ENCODE measurements at places on chromosomes 12 and 14.

- DNase-seq = no peak
Measured at GRCh38 chr12:2097617-2098016, 44.8 kb downstream of the CACNA1C start.

DNA sequence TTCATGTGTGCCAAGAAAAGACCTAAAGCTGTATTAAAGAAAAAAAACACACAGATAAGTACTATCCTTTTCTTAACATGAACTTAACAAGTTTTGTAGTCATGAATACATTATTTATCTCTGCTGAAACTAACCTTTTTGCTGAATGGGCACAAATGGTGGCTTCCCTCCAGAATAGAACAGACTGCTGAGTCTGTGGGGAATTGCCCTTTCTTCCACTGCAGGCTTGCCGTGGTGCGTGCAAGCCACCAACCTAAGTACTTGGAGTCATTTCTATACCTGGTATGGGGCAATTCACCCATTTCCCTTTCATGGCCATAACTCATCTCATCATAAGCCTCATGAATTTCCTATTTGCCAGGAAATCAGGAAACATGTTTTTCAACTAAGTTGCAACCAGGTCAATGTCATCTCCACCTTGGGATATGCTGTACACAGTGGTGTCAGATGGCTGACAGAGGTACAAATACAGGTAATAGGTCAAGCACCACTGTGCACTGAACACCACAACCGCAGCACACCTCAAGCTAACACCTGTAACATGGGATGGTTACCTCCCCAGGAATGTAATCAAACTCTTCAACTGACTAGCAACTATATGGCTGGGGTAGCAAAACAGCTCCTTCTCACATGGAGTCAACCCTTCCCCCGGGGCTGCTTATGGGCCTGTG lies 49.9 kb downstream of the CATSPERB start:
- DNase-seq = no peak

DNA sequence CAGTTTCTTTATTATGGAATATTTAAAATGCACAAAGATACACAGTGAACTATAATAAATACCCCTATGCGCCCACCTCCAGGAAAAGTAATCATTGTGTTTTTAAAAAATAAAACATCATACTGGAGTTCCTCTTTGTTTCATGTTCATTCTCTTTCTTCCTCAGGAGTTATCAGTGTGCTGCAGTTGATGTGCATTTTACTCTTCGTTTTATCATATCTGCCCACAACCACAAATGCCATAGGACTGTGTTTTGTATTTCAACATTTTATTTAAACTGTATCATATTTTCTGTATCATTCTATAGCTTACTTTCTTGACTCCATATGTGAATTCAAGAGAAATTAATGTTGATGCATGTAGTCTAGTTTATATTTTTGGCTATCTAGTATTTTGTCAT lies 53.9 kb downstream of the TSHR start:
- DNase-seq = no peak

- peak; percentile 28 for DNase-seq
Measured at GRCh38 chr14:72513965-72514659, 379.8 kb downstream of the DPF3 start.

- no peak for DNase-seq
Measured at GRCh38 chr14:75497191-75497590, 25.1 kb upstream of the BATF start.

DNA sequence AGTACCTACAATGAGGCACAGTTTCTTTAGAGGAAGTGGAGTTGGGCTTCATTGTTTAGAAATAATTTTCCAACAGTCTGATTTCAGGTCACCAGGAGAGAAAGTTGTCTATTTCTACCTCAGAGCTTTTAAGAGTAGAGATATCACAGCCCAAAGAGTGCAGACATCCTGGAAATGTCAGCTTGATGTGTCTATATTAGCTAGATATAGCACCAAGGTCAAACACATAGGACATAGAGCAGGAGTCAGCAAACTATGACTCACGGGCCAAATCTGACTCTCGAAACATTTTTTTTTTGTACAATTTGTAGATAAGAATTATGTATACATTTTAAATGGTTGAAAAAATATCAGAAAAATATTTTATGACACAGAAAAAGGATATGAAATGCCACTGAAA lies 53.7 kb downstream of the KCNC2 start:
- no peak for DNase-seq

GRCh38 chr12:88896958-88897357 lies 316.7 kb upstream of the KITLG start:
- no peak for DNase-seq

DNA sequence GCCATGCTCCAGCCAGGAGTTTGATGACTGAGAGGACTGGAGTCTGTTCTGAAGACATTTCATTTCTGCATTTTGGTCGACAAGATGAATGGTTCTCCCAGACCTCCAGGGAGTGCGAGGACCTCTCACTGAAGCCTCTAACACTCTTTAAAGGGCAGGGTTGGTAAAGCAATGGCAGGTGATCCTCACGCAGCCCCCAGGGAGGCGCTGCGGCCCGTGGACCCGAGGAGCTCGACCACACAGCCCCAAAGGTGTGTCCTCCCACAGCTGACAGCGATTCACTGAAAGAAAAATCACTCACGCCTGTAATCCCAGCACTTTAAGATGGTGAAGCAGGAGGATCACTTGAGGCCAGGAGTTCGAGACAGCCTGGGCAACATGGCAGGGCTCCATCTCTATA lies 183.8 kb upstream of the SFSWAP start:
- DNase-seq = no peak

- DNase-seq = no peak
Measured at GRCh38 chr14:39957987-39958386, 525.8 kb upstream of the FBXO33 start.

DNA sequence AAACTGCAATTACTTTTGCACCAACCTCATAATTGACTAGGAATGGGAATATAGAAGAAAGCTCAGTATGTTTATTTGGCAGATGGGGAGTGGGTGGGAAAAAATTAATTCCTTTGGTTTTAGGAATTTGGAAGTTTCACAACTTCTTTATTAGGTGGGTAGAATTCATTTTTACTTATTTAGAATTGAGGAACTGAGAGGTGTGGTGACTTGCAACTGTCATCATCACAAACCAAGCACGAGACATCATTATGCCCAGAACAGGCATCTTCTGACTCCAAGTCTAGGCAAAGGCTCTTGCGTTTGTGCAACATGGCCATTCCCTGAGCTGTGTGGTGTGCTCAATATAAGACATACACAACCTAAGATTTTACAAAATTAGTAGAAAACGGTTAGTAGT lies 380.0 kb downstream of the ATP23 start:
- DNase-seq = no peak

DNA sequence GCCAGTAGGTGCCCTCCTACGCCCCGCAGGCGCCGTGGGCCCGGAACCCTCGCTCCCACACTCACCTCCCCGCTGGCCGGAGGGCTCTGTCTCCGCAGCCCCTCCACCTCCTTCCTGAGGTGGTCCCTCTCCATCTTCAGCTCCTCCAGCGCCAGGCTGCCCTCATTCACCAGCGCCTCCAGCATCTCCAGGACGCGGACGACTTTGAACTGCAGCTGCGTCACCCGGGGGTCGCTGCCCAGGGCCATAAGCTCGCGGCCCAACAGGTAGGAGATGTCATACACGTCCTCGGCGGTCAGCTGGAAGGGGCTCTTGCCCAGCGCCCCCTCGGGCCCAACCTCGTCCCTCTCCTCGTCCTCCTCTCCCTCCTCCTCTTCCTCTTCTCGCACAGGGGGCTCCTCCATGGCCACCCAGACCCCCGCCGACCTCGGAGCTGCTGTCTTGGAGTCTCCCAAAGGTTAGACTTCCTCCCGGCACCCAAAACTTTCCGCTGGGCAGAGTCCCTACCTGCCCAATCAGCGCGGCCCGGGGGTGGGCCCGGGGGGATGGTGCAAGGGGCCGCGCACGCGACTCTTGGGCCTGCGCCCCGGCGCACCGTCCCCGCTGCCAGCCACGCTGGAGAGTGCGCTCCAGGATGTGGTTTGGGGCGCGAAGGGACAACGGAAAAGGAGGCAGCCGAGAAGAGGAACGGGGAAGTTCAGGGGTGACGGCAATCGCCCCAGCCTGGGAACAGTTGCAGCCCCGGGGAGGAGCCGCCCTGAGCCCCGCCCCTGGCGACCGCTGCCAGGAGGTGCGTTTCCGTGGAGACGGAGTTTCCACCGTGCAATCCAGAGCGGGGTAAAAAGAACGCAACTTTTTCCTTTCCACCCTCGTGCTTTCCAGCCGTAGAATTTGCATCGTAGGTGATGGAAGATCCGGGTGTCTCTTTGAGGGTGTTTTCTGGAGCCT lies at the start of gene RILPL2:
TSS of gene RILPL2 (minus strand) at position 668 of the 948 bp plus-strand sequence. CDS start at position 404, 264 bp downstream.
- peak; percentile 81 for DNase-seq

All from SW 1271 (cell line).